Iris pigment epithelial cell (primary cell): ENCODE measurements at places on chromosomes 5 and 9.

DNA sequence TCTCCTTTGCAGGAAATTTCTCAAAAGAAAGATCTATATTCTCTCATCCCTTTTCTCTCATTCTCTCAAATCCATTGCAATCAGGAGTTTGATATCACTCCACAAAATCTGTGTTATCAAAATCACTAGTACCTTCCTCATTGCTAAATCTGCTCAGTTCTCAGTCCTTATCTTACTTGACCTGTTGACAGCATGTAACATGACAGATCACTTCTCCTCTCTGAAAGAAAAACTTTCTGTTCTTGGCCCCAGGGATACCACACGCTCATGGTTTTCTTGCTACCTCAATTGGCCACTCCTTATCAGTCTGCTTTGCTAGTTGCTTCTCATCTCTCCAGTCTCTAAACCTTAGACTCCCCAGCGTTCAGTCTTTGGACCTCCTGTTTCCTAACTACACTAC is 22.1 kb downstream of the SRP19 start:
- DNase-seq: no peak

DNA sequence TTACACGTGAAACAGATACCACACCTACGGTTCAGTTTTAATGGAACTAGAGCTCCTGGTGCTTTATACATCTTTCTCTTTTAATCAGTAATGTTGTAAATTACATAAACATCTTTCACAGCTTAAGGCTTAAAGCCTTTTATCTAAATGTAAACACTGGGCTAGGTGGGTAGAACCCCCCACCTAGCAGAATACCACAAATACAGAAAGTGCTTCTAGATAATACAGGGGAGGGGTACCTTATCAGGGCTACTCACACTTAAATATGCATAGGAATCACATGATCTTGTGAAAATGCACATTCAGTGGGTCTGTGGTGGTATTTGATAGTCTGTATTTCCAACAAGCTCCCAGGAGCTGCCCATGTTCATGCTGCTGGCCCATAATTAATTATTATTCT is 256.4 kb upstream of the TARS1 start:
- DNase-seq: no peak

- DNase-seq: peak; percentile 73
These were observed 145.0 kb downstream of the SLC12A2 start for GRCh38 chr5:128228521-128228920.

GRCh38 chr9:78510035-78510434 is 213.1 kb downstream of the PSAT1 start:
- no peak for DNase-seq
